Hepatocyte (in vitro differentiated cells): ENCODE measurements at places on chromosomes 1 and 21.

DNA sequence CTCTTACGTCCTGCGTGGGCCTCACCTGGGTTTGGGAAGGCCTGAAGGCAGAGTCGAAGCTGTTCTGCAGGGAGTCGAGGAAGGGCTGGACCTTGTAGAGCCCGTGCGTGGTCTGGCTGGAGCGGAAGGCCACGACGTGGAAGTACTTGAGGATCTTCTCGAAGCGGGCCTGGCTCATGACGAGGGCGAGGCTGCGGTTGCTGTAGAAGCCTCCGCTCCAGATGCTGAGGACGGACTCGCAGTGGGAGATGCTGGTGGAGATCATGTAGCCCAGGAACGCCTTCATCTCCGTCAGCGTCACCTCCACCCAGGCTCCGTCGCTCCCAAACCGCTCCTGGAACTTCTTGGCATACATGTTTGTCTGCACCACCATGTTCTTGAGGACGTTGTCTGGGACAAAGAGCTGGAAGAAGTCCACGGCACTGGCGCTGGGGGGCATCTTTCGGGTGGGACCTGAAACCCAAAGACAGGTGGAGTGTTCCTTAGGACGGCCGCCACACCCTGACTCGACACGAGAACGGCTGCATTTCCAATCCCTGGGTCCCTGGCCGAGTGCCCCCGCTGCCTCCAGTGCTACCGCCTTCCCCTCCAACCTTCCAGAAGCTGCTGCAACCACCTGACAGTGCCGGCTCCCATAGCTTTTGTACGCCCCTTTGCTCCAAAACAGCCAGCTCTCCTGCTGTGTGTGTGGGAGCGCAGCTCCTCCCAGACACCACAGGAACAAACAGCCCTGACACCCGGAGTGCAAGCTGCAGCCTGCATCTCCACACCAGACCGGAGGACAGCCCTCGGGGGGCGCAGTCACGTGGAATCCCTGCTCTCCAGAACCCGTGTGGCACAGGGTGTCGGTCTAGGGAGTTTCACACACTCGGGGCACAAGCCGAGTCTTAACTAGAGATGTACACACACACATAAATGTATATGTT is 69.0 kb downstream of the PGBD5 start:
- DNase-seq = no peak

GRCh38 chr1:100941580-100942216 is 45.8 kb downstream of the SLC30A7 start:
- DNase-seq = no peak

DNA sequence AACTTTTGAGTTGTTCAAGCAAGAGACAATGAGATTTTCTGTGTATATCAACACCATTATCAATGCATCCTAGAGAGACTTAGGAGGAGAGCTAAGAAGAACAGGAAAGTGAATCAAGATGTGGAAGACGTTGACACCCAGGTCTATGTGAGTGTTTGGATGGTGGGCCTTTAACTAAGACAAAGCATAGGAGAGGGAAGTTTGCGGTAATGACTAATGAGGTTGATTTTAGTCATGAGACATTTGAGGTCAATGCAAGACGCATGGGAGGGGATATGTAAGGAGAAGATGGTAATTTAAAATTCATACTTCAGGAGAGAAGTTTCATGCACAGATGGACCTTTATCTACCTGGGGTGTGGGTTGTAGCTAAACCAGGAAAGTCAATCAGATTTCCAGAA is 269.6 kb downstream of the VAV3 start:
- DNase-seq = no peak

DNA sequence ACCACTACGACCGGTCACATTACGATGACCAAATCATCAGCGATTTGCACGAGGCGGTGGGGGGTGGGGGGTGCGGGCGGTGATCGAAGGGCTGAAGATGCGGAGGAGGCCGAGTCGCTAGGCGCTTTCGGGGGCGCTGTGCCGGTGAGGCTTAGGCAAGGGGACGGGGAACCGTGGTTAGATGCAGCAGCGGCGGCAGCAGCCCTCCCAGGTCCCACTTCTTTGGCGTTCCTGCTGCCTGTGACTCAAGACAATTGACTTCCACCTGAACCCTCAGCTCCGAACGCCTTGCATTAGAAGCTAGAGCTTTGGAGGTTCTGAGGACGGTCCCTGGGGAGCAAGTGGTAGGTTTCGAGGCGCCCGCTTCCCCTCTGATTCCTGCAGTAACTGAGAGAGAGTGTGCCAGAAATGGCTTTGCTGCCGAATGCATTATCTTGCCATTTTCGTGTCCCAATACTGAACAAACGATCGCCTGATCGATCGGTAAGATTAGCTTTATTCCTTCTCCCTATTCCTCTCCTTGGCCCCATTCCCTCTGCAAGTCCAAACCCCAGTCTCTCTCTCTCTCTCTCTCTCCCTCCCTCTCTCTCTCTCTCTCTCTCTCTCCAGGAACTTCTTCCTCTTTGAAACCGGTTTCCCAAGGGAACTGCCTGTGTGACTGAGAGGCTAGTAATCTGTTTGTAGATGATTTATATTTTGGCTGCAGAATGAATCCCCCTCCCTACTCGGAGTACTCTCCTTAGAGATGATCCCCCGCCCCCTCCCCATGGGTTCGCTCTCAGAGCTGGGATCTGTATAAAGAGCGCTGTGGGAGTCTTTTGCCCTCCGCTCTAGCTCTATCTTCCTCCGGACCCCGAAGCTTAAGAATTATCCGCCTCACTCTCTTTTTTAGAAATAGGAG is 735 bp upstream of the BRINP3 start:
- peak; percentile 46 for DNase-seq

- DNase-seq = no peak
Measured at GRCh38 chr1:232621050-232621449, 8.9 kb downstream of the SIPA1L2 start.
